IMR-90 (cell line): ENCODE measurements at places on chromosomes 6 and 20. TPM values are rescaled to one million over a fixed set of nuclear protein-coding genes. Genes with fewer than 3 reads are reported as not detected.

The CLVS2 gene
- total RNA-seq, result not detected in 2 replicates

DNA sequence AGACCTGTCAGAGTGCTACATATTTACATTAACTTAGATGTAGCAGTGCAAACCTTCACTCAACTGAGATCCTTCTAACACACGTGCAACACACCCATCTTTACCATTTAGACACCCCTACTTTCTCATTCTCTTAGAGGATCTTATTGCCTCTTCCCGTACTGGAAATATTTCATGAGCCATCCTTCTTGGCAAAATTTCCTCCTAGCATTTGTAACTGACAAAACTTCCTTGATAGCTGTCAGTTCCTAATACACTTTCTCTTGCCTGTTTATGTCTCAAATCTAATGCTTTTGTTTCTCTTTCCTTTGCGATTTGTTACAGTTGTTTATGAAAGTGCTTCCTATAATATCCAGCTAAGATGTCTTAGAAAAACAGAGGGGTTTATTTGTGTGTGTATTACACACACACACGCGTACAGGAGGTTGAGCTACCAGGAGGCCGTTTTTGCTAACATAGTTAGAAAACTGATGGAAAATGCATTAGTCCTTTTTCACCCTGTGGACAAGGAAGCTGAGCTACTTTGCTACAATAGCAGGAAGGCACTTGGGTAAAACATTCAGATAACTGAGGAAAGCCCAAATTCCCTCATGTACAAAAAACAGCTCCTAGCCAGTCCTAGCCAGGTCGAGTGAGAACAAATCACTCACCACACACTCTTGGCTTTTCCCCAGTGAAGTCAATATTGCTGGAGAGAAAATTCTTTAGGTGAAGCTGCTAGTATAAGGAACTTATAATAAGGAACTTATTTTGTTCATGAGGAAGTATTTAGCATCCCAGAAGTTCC lies 153.6 kb downstream of the NFATC2 start:
- no peak overlapping the region for H3K4me3 ChIP-seq
- H3K27ac ChIP-seq, result no peak overlapping the region
- no peak for DNase-seq
- peaks cover 5% of the 10 kb centered on the region for H3K4me1 ChIP-seq
- no peaks in the 10 kb centered on the region; the same call in 1 of the 2 replicates for H3K36me3 ChIP-seq

The STK35 gene
- total RNA-seq, result 11.1 and 11.4 TPM in 2 replicates

GRCh38 chr6:25961619-25962148 lies 918 bp upstream of the TRIM38 start:
- peaks cover 12% of the 10 kb centered on the region for H3K4me1 ChIP-seq
- H3K27ac ChIP-seq, result peak overlapping the region; percentile 79; the same call in 1 of the 2 replicates
- DNase-seq, result no peak
- peaks cover 9% of the 10 kb centered on the region for H3K36me3 ChIP-seq

The FOXS1 gene
- total RNA-seq, result not detected in 2 replicates

GRCh38 chr6:28977341-28978132 lies 27.6 kb downstream of the ZNF311 start:
- peak; percentile 50 for DNase-seq
- H3K27ac ChIP-seq, result no peak overlapping the region; the same call in 1 of the 2 replicates
- H3K4me1 ChIP-seq, result no peaks in the 10 kb centered on the region
- peak overlapping the region; percentile 37 for H3K4me3 ChIP-seq
- no peaks in the 10 kb centered on the region for H3K36me3 ChIP-seq

- H3K27me3 ChIP-seq, result peaks cover 42% of the 10 kb centered on the region
- no peak overlapping the region for H3K4me3 ChIP-seq
- H3K27ac ChIP-seq, result no peak overlapping the region
- no peak for DNase-seq
- no peaks in the 10 kb centered on the region for H3K36me3 ChIP-seq
- H3K4me1 ChIP-seq, result no peaks in the 10 kb centered on the region
Measured at GRCh38 chr20:37677969-37678861, 15.6 kb upstream of the CTNNBL1 start.

The EMILIN3 gene
- under 0.01 TPM in 2 replicates for total RNA-seq

DNA sequence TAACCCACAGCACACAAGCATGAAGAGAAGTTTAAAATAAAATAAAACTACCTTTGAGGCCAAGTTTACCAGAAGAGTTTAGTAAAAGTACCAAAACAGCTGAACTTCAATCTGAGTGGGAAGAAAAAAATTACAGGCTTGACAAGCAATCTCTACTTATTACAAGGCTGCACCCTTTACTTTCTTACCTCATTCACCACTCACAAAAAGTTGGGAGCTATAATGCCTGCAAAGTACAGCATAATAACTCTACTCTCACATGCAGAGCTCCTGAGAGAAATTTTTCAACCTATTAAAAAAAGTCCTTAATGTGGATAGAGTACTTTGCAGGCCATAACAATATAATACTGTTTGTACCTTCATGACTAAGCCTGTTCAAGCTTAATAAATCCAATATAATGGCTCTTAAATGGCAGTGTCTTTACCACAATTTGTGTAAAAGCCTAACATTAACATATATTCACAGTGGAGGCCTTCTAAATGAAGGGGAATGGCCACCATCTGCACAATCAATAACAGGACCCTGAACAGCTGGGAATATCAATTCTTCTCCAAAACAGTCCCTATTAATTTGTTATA lies 103.1 kb downstream of the DST start:
- no peaks in the 10 kb centered on the region for H3K27me3 ChIP-seq
- peaks cover 17% of the 10 kb centered on the region for H3K36me3 ChIP-seq
- DNase-seq, result no peak
- H3K27ac ChIP-seq, result peak overlapping the region; percentile 54; the same call in 1 of the 2 replicates

The PRL gene
- not detected in 2 replicates for total RNA-seq

- H3K36me3 ChIP-seq, result no peaks in the 10 kb centered on the region
- no peak for DNase-seq
- no peak overlapping the region for H3K4me3 ChIP-seq
- peaks cover 10% of the 10 kb centered on the region for H3K4me1 ChIP-seq
Measured at GRCh38 chr6:156885562-156885961, 108.4 kb downstream of the ARID1B start.

DNA sequence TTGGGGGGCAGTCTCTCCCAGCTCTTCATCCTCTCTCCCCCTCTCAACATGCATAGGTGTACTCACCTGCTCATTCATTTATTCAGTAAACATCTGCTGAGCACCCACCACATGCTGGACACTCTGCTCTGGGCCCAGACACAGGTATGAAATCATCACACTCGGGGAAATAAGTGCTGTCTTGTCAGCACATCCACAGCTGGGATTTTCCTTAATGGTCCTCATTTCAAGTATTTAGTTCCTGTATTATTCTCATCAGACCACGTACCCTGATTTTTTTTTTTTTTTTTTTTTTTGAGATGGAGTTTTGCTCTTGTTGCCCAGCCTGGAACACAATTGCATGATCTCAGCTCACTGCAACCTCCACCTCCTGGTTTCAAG lies 19.4 kb downstream of the RAB5IF start:
- no peaks in the 10 kb centered on the region for H3K36me3 ChIP-seq
- H3K4me3 ChIP-seq, result no peak overlapping the region
- DNase-seq, result no peak
- H3K4me1 ChIP-seq, result no peaks in the 10 kb centered on the region; the same call in 1 of the 2 replicates
- no peak overlapping the region for H3K27ac ChIP-seq

DNA sequence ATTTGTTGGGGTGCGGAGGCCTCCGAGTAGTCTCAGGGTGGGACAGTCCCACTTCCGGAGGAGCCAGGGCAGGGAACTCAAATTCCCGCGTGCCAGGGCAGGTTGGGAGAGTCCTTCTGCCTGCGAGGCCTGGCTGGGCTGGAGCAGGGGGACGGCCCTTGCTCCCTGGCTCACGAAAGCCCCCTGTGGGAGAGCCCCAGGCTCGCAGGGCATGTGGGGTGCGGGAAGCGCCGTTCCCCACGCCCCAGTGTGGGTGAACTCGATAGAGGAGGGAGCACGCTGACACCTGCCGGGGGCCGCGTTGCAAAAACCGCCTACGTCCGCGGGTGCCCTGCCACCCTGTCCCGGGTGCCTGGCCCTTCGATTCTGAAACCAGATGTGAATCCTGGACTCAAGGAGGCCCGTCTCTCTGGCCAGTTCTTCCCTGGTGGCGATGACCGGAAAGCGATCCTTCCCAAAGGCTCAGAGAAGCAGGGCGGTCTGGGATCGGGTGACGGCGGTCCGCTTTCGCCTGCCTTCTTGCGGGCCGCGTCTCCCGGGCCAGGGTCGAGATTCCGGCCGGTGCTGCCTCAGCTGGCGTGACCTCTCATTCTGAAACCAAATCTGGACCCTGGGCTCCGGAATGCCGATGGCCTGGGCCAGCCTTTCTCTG lies 1846.5 kb upstream of the DEFB115 start:
- no peaks in the 10 kb centered on the region for H3K27me3 ChIP-seq
- H3K4me3 ChIP-seq, result no peak overlapping the region
- no peaks in the 10 kb centered on the region for H3K36me3 ChIP-seq
- no peaks in the 10 kb centered on the region for H3K4me1 ChIP-seq

The CFB gene
- 1.4 and 1.8 TPM in 2 replicates for total RNA-seq

DNA sequence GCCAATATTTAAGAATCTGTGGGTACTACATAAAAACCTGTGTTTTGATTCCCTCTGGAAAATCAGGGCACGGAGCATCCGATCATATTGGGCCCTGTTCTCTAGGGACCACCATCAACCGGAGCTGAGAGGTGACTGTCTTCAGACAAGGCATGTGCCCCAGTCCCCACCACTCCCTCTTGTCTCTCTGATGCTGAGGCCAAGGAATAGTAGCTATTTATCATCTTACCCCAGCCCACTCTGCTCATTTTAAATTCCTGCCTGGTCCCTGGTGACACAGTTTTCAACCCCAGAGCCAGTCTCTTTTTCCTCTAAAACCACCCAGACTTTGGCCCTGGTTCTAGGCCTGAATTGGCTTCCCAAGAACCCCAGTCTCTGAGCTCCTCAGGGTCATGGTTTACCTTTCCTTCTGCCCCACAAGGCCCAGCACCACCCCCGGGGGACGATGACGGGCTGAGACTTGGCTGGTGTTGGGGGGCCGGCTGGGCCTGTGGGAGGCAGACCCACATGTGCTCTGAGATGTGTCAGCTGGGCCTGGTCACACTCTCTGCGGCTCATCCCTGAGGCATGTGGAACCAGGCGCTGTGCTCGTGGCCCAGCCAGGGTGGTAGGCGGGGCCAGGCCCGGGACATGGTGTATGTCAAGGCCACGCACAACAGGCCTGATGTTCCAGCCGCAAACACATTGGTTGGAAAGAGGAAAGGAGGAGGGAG lies 114.4 kb downstream of the CEBPB start:
- H3K27ac ChIP-seq, result peak overlapping the region; percentile 91
- H3K36me3 ChIP-seq, result no peaks in the 10 kb centered on the region
- DNase-seq, result peak; percentile 99
- no peaks in the 10 kb centered on the region for H3K27me3 ChIP-seq

DNA sequence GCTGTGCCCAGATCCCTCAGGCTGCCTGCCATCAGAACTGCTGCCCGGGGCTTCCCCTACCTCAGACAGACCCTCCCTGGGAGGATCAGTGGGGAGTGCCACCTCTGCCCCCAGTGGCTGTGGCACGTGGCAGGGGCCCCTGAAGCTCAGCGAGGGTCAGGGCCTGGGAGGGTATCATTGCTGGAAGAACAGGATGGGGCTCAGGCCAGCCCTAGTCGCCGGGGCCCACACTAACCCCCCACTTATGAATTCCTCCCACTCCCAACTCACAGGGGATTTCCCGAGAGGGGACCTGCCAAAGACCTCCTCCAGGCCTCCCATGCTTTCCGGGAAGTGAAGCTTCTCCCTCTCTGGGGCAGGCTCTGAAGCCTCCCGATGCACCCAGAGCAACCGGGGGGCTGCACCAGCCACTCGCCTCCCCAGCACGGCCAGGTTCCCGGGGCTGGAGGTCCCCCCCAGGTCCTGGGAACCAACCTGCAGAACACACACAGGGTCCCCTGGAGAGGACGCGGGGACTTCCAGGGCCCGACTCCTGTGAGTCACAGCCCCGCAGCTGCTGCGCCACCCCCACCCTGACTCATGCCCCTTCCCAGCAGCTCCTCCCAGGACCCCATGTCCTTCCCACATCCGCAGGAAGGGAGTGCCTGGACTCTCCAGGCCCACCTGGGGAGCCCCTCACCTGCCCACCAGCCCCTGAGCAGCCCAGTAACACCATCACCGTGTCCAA lies 2.5 kb downstream of the TNFRSF6B start:
- peak overlapping the region; percentile 76 for H3K27ac ChIP-seq
- peaks cover 12% of the 10 kb centered on the region; the same call in 1 of the 2 replicates for H3K36me3 ChIP-seq
- peak; percentile 94 for DNase-seq
- no peaks in the 10 kb centered on the region for H3K27me3 ChIP-seq
- H3K4me3 ChIP-seq, result no peak overlapping the region

GRCh38 chr6:21912151-21912832 lies 318.7 kb downstream of the SOX4 start:
- no peak overlapping the region for H3K27ac ChIP-seq
- no peak for DNase-seq
- no peaks in the 10 kb centered on the region for H3K27me3 ChIP-seq
- no peaks in the 10 kb centered on the region; the same call in 1 of the 2 replicates for H3K36me3 ChIP-seq
- H3K4me1 ChIP-seq, result 0 out of 2 replicates have a peak, but pooled peaks cover 2% of the 10 kb centered on the region

DNA sequence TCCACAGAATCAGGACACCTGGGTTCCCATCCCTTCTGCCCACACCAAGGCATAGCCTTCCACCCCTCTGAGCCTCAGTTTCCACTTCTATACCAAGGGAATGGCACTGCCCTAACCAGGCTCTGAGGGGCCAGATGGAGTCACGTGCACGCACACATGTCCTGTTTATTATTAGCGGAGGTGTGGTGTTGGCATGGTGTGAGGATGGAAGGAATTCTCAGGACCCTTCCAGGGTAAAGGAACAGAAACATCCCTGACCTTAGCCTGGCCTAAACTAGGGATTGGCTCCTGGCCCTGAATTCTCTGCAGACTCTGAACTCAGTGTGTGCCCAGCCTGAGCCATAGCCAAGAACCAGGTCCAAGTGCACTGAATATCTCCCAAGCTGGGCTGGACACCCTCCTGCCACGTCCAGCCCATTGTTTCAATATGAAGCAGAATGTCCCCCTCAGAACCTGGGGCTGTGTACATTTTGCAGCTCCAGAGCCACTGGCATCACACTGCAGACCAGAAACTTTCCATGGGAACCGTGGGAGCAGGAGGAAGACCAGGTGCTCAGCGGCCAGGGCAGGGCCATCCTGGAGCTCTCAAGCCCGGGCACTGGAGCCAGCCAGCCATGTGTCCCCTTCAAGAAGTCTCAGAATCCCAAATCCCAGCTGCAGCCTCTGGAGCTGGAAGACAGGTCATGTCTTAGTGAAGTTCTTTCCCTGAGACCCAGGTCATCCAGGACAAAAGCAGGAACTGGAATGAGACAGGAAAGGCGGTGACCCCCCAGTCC lies 208.4 kb downstream of the ANKRD60 start:
- no peak for DNase-seq
- H3K36me3 ChIP-seq, result no peaks in the 10 kb centered on the region
- no peak overlapping the region for H3K27ac ChIP-seq
- H3K27me3 ChIP-seq, result no peaks in the 10 kb centered on the region

The HLA-F gene
- total RNA-seq, result not detected in 2 replicates

The MTFR2 gene
- total RNA-seq, result 0.72 and 1.9 TPM in 2 replicates

The TTLL9 gene
- not detected in 2 replicates for total RNA-seq

The CPXM1 gene
- 0.83 and 1.1 TPM in 2 replicates for total RNA-seq

The SEL1L2 gene
- not detected in 2 replicates for total RNA-seq

The EZR gene
- total RNA-seq, result 145 and 179 TPM in 2 replicates

The PGC gene
- total RNA-seq, result not detected in 2 replicates

GRCh38 chr20:37151529-37151928 lies 27.6 kb upstream of the RPN2 start:
- no peak overlapping the region for H3K27ac ChIP-seq
- no peaks in the 10 kb centered on the region for H3K4me1 ChIP-seq
- DNase-seq, result no peak
- no peaks in the 10 kb centered on the region for H3K27me3 ChIP-seq

- no peaks in the 10 kb centered on the region for H3K27me3 ChIP-seq
- no peak overlapping the region for H3K4me3 ChIP-seq
- no peaks in the 10 kb centered on the region for H3K36me3 ChIP-seq
Measured at GRCh38 chr6:104449918-104450317, 409.8 kb downstream of the HACE1 start.
